ENCODE measurements at places on chromosomes 5 and 9.

- no peak for DNase-seq
These were observed 6.4 kb downstream of the SPINK6 start for GRCh38 chr5:148209151-148209770.

DNA sequence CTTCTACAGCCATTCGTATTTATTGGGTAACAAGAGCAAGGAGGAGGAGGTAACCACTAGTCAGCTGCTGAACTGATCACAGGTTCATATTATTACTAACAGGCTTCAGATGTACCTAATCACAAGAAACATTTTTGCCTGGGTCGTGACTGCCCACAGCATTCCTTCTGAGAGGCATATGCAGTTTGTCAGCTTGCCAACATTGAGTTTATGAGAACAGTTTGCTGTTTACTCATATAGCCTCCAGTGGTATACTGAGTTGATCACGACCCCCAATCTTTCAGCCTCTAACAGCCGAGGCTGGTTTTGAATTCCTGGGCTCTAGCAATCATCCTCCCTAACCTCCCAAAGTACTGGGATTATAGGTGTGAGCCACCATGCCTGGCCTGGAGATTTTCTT is 693.6 kb downstream of the TLE1 start:
- no peak for DNase-seq

DNA sequence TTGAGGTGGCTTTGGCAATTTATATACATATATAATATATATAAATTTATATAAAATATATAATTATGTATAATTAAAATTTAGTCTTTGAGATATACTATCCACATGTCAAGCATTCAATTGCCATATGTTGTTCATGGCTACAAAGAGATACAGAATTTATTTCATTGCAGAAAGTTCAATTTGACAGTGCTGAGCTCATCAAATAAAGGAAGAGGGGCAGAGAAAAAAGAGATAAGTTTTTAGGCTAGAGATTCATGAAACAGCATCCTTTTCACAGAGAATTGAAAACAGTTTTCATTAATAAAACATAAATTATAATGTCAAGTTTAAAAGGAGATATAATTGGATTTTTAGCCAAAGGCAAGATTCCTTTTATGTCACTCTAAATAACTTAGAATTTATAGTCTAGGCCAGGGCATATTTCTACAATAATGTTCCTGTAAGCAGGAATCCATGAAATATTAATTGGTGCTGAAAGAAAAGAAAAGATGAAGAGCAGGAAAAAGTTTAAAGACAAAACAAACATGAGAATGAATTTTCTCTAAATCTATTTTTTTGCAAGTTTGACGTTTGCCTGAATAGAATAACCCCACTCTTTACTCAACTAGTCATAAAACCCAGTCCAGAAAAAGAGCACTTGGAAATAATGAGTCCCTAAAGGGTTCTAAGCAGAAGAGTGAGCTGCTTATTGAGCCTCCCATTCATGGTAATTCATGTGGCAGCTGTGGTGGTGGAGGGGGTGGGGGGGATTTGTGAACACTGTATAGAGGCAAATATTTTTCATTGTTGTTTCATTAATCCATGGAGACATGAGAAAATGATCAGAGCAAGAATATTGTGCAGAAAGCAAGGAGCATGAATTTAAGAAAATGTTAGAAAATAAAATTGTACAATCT is 1279.5 kb downstream of the CDH12 start:
- DNase-seq = peak; percentile 12

- DNase-seq = peak; percentile 43
These were observed 511 bp downstream of the ARL15 start for GRCh38 chr5:54309691-54310432.

- no peak for DNase-seq
These were observed 15.8 kb upstream of the FCN2 start for GRCh38 chr9:134864821-134865190.

DNA sequence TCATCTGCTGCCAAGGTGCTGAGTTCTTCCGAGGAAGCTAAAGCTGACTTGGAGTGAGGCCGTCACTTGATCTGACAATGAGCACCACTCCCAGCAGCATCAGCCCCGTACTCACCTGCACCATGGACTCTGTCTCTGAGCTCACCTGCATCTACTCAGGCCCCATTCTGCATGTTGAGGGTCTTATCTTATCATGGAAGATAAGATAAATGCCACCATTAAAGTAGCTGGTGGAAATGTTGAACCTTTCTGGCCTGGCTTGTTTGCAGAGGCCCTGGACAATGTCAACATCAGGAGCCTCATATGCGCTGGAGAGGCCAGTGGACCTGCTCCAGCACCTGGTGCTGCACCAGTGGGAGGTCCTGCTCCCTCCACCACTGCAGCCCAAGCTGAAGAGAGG is 35.0 kb upstream of the HMGCS1 start:
- no peak for DNase-seq

DNA sequence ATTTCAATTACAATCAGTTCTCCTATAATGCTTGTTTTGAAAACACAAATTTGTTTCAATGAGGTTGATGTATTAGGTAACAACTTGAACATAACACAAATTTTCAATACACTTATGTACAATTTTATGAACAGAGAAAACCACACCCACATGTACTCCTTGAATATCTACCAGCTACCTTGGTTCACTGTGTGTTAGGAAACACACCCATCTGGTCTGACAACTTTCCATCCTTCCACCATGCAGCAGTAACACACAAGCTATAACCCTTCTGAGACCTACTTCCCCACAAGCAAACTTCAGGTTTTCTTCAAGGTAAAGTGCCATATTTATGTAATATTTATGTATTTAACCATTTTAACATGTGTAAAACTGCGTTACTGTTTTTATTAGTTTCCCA is 36.4 kb upstream of the UBQLN1 start:
- no peak for DNase-seq

- DNase-seq = no peak
These were observed 49.9 kb upstream of the SLIT3 start for GRCh38 chr5:169350759-169351240.

DNA sequence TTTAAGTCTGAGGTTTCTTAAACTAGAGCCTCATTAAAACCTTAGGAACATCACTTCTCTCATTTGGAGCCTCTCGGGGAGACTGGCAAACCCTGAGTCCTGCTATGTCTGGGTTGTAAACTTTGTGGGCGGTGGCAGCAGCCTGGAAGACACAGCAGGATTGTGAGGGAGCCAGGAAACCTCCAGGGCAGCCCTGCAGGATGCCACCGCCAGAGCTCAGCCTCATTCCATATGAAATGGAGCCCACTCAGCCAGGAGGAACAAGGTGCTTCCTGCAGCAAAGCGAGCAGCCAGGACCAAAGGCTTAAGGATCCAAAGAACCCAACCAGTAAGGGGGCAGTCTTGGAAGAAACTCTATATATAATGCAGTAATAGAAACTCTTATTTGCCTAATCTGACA is 37.9 kb upstream of the IDNK start:
- no peak for DNase-seq

DNA sequence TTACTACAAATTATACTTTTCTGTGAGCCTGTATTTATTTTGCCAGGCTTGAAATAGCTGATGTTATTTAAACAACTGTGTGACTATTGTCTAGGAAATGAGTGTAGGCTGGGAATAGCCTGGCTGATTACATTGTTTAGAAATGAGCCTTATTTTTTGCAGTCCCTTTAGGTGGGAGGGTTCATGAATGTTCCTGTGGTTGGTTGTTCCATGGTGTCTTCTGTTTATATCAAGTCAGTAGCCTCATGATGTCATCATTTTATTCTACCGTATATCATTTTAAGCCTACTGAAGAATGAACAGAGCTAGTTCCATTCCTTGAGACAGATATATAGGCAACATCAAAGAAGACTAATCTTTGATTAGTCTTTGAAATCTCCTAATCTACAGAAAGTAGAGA is 53.1 kb downstream of the MAP1B start:
- no peak for DNase-seq

DNA sequence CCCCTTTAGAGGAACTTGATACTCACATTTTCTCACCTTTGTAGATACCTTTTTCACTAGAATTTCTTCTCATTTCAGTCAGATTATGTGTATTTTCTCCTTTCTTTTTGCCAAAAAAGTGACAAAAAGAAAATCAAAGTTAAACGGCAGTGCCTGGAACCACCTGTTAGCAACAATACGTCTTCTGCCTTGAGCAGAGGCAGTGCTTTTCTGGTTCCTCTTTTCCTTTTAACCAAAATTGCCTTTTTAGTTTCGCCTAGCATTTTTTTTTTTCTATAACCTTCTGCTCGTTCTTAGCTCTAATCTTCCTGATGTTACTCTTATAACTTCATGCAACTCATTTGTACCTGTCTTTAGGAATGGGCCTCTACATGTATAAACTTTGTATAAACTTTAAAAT is 26.1 kb downstream of the SMIM32 start:
- DNase-seq = no peak

GRCh38 chr5:5270958-5271785 is 131.0 kb downstream of the ADAMTS16 start:
- DNase-seq = no peak

DNA sequence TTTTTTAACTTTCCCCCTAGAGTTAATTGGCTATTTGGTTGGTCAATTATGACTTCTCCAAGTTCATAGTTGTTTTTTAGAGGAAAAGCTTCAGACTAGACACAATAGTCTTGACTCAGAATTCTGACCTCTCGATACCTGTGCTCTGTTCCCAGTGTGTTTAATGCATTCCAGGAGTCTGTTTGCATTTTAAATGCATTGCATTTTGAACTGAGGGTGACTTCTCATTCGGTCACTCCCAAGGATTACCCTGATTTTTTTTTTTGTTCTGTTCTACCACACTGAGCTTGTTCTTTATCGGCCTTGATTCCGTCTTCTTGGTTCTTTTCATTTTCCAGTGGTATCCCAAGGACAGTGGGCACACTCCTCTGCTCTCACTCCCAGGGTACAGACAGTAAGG is 16.3 kb downstream of the ARHGEF28 start:
- no peak for DNase-seq

- DNase-seq = no peak
These were observed 18.7 kb upstream of the GABBR2 start for GRCh38 chr9:98727428-98727827.

GRCh38 chr5:181062631-181063030 is 22.6 kb downstream of the BTNL9 start:
- no peak for DNase-seq

- no peak for DNase-seq
These were observed 24.7 kb downstream of the TPPP start for GRCh38 chr5:668283-668995.

DNA sequence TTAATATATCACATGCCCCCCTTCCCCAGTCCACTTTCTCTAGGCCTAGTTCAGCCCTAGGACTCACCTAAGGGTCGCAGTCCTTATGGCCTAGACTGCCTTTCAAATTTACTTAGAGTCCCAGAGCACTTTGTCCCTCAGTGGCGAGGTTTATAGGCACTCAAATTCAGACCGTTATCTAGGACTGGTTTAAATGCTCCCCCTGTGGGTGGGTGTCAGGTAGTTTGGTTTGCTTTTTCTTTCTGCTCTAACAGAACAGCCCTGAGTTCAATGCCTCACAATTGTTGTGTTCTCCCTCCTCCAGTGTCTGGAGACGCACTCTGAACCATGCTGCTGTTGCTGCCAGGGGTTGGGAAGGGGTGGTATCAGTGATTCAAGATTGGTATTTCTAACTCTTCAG is 317.1 kb downstream of the MAT2B start:
- DNase-seq = no peak

DNA sequence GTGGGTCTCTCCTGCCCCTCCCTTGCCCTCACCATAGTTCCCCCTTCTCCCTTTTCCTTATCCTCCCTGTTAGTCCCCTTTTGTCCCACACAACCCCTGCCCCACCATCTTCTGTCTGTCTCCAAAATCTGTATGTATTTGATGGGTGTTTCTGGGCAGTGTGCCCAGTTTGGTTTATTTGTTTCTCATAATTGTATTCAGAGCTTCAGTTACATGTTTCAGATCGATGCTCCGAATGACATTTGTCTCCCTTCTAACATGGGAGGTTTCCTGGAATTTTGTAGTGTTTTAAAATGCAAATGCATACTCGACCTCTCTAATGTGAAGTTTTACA is 22.2 kb downstream of the FBXL7 start:
- no peak for DNase-seq

- no peak for DNase-seq
These were observed 24.9 kb downstream of the MELK start for GRCh38 chr9:36597412-36598178.

GRCh38 chr5:39130716-39131115 is 56.5 kb upstream of the RICTOR start:
- no peak for DNase-seq

DNA sequence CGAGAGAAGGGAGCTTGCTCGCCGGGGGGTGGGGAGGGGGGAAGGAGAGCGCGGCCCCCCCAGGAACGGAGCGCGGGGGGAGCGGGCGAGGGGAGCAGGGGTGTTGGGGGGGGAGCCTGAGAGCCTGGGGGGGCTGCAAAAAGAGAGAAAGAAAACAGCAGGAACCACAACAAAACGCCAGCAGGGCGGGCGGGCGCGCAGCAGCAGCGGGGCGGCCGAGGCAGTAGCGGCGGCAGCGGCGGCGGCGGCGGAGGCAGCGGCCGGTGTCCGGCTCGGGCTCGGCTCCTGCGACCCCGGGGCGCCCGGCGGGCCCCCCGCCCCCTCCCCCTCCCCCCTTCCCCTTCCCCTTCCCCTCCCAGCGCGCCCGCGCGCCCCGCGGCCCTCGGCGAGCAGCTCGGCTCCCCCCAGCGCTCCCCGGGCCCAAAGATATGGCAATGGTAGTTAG is 1.6 kb downstream of the NR2F1 start:
- DNase-seq = no peak

- no peak for DNase-seq
These were observed 124.2 kb upstream of the IRX4 start for GRCh38 chr5:2006971-2007291.

GRCh38 chr5:177447611-177448243 is 1.1 kb downstream of the PRR7 start:
- DNase-seq = no peak

DNA sequence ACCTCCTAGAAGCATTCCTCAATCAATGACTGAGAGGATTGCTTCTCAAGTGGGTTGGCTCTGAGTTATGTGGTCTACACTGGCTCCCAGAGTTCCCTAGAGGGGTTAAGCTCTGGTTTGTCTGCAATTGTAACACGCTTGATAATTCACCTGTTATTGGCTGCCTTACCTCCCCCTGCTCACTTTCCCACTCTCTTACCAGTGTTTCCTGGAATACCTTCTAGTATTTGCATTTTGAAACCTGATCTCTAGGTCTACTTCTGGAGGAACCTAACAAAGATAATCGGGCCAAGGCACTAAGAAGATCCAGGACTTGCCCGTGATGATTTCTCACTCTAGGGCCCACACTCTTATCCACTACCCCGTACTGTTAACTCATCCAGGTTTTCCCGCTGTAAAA is 110.1 kb upstream of the MAP3K1 start:
- no peak for DNase-seq

GRCh38 chr9:7790022-7790818 is 9.4 kb downstream of the DMAC1 start:
- no peak for DNase-seq

GRCh38 chr9:22416692-22417060 is 29.9 kb upstream of the DMRTA1 start:
- no peak for DNase-seq
